ENCODE measurements at places on chromosomes 5 and 9. TPM values are rescaled to one million over a fixed set of nuclear protein-coding genes. Genes with fewer than 3 reads are reported as not detected.

Gene PTPRD
- total RNA-seq, result 5.8 TPM

Gene DPYSL3
- total RNA-seq, result 90.6 TPM

Gene TBC1D9B
- 46.2 TPM for total RNA-seq

Gene PAPPA
- total RNA-seq, result 0.09 TPM

Gene TRPM3
- 1.1 TPM for total RNA-seq

Gene COL5A1
- total RNA-seq, result 67.9 TPM

Gene ROPN1L
- total RNA-seq, result 0.45 TPM

Gene FOXD4L5
- total RNA-seq, result 0.09 TPM

Gene PRPF4
- 27.1 TPM for total RNA-seq

Gene GHR
- total RNA-seq, result 0.66 TPM

Gene FAM81B
- not detected for total RNA-seq

Gene IGFBPL1
- total RNA-seq, result not detected

Gene PLPPR1
- 3.8 TPM for total RNA-seq

Gene FOXI1
- not detected for total RNA-seq

Gene HTR1A
- total RNA-seq, result not detected

Gene NR4A3
- total RNA-seq, result 0.09 TPM

Gene SPINK6
- total RNA-seq, result not detected

Gene MYMK
- not detected for total RNA-seq

Gene MCC
- 74.6 TPM for total RNA-seq

Gene FBP2
- total RNA-seq, result not detected

Gene PCDHGB1
- 0.99 TPM for total RNA-seq

Gene GPR21
- total RNA-seq, result 0.90 TPM

Gene BRINP1
- total RNA-seq, result under 0.01 TPM

Gene ANKDD1B
- total RNA-seq, result 0.09 TPM

Gene NMRK1
- total RNA-seq, result 28.6 TPM

Gene PCDHA1
- not detected for total RNA-seq

Gene PCDHA12
- 0.19 TPM for total RNA-seq

Gene PRUNE2
- 20.7 TPM for total RNA-seq

Gene IFNA2
- total RNA-seq, result not detected

Gene CDKN2A
- 14.0 TPM for total RNA-seq

Gene SLC22A4
- 3.7 TPM for total RNA-seq

Gene PRR7
- total RNA-seq, result 3.5 TPM

Gene SPATA31D4
- not detected for total RNA-seq

Gene PCDHB16
- total RNA-seq, result 0.09 TPM

Gene LAMC3
- under 0.01 TPM for total RNA-seq

Gene SLC1A3
- 0.19 TPM for total RNA-seq

Gene WNK2
- total RNA-seq, result not detected

Gene CCL21
- not detected for total RNA-seq

Gene MEIKIN
- not detected for total RNA-seq

Gene PCDHB10
- total RNA-seq, result 1.0 TPM

Gene SLC25A2
- total RNA-seq, result 0.09 TPM

Gene RALGPS1
- 2.1 TPM for total RNA-seq

Gene TSSK1B
- total RNA-seq, result 0.09 TPM

All from endothelial cell of coronary artery (primary cell).